ENCODE measurements at places on chromosomes 1 and 21.

GRCh38 chr1:229370601-229371021, 27.8 kb upstream of the CCSAP start:
- DNase-seq, result no peak

DNA sequence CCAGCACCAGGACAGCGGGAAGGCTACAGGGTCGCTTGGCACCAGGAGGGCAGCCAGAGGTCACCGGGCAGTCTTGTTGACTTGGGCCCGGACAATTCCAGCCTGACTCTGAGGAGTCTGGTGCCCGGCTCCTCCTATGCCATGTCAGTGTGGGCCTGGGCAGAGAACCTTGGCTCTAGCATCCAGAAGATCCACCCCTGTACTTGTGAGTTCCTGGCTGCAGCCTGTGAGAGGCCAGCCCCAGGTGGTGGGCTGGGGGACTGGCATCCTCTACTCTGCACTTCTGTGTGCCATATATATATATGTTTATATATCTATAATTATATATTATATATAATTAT, 11.6 kb upstream of the PTPN7 start:
- no peak for DNase-seq

DNA sequence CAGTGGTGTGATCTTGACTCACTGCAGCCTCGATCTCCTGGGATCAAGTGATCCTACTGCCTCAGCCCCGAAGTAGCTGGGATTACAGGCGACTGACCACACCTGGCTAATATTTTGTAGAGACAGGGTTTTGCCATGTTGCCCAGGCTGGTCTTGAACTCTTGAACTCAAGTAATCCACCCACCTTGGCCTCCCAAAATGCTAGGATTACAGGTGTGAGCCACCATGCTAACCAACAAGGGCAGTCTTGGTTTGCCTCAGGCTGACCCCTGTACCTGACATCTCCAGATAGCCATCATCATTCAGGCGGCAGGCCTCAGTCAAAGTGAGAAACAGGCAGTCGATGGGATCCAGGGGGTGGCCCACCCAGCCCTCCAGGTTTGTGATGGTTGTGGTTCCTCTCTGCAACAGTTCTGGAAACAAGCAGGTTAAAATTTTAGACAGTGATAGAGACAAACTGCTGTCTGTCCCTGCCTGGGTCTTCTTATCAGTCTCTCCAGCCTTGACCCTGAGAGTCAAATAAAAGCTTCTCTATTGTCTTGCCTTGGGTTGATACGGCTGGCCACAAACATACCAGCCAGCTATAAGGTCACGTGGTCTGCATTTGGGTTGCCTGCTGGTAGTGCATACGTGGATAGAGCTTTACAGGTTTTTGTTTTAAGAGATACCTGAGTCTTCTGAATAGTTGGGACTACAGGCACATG, 26.8 kb downstream of the UROD start:
- no peak for DNase-seq

DNA sequence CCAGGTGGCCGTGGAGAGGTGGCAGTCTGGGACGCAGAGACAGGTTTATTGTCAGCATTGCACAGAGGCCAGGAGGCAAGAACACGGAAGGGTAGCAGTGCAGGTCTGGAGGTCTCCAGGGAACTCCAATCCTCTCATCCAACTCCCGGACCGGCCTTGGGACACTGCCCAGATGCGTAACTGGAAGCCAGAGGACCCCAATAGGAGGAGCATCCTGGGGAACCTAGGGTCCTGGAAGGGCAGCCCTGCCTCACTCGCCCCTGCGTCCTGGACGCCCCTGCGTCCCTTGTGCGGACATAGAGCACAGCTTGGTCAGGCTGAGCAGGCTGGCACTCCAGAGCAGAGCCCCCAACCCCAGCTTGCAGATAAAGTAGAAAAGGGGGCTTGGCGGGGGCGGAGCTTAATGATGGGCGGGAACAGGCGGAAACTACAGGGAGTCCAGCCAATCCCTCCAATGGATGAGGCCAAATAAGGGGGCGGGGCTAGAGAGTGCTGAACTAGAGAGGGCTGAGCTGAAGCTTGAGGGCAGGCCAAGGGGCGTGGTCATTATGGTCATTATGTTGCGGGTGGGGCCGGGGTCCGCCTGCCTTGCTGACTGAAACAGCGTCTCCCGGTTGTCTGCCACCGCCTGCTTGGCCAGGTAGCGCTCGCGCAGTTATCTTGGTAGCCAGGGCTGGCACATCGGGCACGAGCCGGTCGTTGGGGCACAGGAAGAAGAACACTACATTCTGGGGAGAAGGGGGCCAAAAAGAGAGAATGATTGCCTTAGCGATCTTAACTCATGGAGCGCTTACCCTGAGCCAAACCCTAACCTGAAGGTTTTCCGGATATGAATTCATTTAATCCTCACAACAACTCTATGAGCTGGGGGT, 3.7 kb upstream of the ARHGEF19 start:
- no peak for DNase-seq

DNA sequence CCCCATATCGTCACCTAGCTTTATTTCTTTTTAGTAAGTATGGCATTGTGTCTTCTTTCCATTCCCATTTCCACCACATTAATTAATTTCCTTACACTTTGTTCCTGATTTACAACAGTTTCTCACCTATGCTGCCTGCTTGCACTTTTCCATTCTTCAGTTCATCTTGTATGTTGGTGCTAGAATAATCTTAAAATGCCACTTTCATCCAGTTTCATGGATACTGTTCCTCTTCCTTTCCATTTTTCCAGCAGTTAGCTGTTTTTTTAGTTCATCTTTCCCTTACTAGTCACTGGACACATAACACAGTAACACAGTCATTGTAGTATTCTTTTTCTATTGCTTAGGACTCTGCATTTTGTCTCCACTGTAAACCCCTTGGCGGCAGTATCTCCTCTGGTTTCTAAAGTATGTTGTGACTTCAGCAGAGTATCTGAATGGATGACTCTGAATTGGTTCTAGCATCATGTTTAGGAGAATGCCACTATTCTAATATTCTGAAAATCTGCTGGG, 2.1 kb downstream of the CDC7 start:
- no peak for DNase-seq

DNA sequence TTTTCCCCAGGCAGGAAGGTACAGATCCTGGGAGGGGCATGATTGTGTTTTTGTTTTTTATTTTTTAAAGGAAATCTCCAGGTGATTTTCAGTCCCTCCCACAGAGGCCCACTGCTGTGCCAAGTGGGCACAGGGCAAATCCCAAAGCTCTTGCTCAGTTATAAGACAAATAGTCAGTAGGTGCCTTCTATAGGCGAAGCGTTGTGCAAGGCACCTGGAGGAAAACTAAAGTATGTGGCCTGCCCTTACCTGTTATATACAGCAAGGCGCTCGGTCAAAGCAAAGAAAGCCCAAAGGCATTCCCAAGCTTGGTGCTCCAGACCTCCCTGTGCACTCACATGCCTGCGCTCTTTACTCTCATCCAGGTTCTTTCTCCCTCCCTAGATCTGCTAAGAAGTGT, 81.0 kb downstream of the KCNJ15 start:
- DNase-seq, result no peak

DNA sequence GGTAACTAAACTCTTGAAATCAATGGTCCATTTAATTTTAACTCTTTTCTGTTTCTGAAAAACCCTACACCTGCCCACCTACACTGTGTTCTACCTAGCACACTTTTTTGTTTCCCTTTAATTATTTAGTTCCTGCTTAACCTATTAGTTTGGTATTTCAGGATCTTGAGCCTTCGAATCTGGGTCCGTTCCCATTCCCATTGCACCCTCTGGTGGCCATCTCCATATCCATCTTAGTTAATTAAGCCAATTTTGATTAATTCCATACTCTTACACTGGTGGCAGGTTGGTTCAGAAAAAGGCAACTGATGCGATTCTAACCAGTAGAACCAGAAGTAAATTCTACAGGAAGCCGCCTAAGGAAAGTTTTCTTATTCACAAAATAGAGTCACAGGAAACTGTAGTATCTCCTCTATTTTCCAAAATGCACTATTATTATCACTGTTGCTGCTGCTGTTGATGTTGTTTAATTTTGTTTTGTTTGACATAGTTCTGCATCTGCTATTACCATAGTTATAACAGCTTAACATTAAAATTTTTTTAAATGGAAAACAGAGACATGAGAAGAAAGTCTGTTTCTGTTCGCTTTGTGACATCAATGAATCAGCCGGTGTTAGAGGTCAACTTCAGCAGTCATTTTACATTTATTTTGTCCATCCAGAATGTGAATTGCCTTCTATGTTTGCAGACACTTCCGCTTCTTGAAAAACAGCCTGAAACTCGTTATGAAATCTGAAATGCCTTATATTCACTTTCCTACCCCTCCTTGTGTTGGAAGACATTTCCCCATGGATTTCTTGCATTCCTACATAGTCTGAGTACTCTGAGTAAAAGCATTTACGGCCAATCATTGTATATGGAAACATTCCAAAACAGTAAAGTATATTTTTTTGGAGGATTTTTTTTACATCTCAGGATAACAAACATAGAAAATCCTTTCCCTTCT, 115.5 kb upstream of the NCAM2 start:
- DNase-seq, result no peak

DNA sequence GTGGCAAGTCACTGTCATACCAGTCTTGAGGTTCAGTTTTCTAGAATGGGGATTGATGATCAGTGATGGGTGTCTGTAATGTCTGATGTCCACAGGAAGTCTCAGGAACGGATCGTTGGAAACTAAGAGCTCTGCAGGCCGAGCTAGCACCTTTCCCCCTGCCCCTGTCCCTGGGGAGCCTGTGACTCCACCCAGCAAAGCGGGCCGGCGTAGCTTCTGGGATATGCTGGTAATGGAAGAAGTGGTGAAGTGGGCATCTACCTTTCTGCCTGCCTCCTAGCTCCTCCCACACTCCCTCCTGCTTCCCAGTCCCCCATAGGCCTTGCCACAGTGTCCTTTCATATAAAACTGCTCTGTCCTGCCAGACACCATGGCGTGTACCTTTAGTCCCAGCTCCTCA, 13.4 kb downstream of the HYI start:
- no peak for DNase-seq

GRCh38 chr1:160541622-160542302, 18.7 kb upstream of the SLAMF6 start:
- no peak for DNase-seq

DNA sequence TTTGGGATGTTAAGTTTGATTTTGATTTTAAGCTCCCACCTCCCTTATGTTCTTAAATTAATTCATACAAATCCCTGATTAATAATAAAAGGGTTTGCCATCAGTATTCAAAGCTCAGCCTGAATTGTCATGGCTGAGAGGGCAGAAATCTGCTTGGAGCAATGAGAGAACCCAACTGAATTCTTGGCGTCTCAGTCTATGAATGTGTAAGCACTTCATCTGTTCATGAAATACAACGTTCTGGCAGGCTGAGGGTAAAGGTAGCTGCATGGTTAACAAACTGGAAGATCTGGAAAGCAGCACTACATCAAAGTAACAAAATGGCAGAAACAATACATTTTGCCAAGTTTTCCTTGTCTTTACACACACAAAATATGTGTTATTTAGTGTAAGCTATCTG, 95.3 kb downstream of the ACBD6 start:
- DNase-seq, result no peak

- no peak for DNase-seq
Observed at GRCh38 chr1:118429856-118430255, 244.8 kb upstream of the SPAG17 start.

Measured in activated gamma-delta T cell (primary cell).